ENCODE measurements at places on chromosomes 1 and 21.

GRCh38 chr1:152110365-152110859 lies 4.8 kb downstream of the TCHH start:
- peak; percentile 50 for DNase-seq

- no peak for DNase-seq
Measured at GRCh38 chr1:182260516-182260915, 131.1 kb downstream of the GLUL start.

DNA sequence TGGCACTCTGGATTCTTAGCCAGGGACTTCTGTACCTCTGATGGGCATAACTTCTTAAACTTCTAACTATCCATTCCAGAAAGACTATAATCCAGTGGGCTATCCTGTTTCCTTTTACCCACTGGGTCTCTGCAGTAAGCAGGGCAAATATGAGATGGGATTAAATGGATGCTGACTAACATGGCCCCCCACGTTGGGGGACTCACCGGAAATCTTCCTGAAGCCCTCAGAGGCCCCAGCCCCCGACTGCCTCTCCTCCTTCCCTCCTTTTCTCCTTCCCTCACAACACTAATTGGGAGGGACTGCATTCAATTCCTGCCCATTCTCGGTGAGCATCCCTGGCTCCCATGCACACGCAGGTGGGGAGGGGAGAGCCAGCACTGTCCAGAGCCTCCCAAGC lies 70.1 kb downstream of the SSBP3 start:
- no peak for DNase-seq

DNA sequence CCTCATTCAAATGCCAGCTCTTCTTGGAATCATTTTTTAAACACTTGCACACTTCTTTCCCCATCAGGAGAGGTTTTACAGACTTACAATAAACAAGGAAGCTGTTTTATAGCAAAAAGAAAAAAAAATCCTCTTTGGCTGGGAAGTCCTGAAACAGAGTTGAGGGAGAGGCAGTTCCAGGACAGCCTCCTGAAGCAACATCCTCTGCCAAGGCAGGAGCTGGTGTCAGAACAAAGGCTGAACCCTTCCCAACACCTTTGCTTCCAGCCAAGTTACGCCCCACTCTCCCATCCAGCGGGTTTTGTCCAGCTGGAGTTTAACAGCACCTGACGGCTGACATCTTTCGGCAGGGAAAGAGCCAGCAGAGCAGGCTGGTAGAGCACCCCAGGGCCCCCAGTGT lies 287.8 kb downstream of the RRAGC start:
- DNase-seq = no peak

DNA sequence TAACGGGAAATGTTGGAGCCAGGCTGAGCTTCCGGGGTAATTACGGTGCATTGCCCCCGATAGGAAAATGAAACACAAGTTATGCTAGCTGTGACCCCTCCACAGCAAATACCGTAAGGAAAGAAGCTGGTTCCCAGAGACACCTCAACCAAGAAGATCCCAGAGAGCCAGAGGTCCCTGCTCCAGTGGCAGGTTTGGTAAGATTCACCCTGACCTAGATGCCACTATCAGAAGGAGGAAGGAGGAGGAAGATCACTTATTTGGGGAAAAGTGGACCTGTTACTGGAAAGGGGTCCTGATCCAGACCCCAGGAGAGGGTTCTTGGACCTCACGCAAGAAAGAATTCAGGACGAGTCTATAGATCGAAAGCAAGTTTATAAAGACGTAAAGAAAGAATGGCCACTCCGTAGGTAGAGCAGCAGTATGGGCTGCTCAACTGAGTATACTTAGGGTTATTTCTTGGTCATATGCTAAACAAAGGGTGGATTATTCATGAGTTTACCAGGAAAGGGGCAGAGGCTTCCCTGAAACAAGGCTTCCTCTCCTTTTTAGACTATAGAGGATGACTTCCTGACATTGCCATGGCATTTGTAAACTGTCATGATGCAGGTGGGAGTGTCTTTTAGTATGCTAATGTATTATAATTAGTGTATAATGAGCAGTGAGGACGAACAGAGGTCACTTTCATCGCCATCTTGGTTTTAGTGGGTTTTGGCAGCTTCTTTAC lies 7.5 kb upstream of the CAPN9 start:
- no peak for DNase-seq

DNA sequence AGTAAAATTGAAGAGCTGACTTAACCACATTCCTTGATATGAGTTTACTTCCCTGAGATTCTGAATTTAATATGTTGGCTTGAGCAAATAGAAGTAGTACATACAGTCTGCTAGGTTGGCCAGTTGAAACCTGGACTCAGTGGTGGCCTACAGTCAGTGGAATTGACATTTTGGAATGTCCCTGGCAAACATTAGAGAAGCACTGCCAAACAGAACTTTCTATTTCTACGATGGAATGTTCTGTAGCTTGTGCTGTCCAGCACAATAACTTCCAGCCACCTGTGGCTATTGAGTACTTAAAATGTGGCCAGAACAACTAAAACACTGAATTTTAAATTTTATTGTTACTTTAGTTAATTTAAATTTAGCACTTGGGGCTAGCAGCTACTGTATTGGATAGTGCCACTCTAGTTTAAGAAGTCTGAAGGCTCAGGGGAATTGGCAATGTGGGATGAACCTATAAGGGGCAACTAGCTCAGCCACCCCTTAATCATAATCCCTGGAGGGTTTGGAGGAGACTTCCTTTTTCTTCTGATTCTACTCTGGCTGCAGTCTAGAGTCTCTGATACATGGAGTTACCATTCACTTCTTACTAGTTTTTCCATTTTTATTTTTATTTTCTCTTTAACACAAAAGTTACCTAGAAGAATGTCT lies 10.3 kb upstream of the TEDDM1 start:
- DNase-seq = no peak

- no peak for DNase-seq
Measured at GRCh38 chr1:185350027-185350442, 33.0 kb upstream of the IVNS1ABP start.

GRCh38 chr1:194296201-194296600 lies 1109.8 kb upstream of the B3GALT2 start:
- no peak for DNase-seq

DNA sequence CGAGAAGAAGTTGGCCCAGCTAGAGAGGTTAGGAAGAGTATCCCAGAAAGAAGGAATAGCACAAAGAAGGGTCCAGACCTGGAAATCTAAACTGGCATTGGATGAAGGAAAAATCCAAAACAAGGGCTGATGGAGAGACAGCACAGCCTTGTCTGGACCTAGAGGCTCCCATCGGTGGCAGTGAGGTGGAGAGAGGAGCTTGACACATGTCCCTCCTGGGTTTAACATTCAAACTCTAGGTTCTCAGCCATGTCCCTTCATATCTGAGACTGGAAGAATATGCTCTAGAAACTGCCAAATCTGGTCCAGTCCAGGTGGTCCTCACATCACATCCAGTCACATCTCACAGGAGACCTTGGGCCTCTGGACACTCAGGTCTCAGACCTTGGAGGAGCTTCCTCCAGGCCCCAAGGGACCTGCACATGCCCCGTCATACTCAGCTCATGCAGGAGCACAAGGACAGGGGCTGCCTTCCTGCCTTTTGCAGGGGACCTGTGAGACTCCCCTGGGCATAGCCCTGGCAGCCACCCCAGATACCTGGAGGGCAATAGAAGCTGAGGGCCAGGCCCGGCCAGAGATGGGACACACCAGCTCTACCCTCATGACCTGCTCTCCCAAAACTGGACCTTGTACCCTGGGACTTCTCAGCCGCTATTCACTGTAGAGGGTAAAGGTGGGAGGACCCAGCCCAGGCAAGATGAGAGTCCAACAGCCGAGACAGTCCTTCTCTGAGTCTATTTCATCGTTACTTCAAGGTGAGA lies 7.5 kb downstream of the TMEM125 start:
- DNase-seq = no peak

GRCh38 chr1:45299981-45300668 lies 26.6 kb upstream of the HPDL start:
- peak; percentile 85 for DNase-seq
